Myocyte (in vitro differentiated cells): ENCODE measurements at places on chromosomes 1 and 21. TPM values are rescaled to one million over a fixed set of nuclear protein-coding genes. Genes with fewer than 3 reads are reported as not detected.
A peak's percentile ranks its signal among the peaks of the same experiment; 100 is the strongest.

DNA sequence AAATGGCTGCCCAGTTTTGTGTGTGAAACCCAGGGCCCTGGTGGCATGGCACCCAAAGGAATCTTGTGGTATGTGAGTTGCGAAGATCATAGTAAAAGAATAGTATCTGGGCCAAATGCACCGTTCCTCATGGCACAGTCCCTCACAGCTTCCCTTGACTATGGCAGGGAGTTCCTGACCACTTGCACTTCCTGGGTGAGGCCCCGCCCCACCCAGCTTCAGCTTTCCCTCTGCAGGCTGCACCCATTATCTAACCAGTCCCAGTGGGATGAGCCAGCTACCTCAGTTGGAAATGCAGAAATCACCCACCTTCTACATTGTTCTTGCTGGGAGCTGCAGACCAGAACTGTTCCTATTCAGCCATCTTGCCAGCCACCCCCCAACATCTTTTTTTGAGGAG is 63.0 kb downstream of the SLC5A9 start:
- DNase-seq = no peak

DNA sequence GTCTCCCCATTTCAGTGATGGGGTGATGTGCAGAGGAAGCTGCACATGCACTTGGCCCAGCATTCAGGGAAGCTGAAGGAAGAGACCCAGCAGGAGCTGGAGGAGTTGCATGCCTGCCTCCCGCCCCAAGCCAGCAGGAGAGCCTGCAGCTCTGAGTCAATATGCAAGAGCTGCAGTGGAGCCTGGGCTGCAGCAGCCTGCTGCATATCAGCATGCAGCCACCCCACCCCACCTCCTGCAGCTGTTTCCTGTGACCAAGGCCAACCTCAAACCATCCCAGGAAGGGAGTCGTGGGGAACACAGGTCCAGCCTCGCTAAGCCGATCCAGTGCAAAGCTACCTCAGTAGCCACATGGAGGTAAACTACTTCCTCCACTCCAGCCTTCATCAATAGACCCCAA is 18.9 kb downstream of the AGT start:
- DNase-seq = peak; percentile 53

- DNase-seq = no peak
Measured at GRCh38 chr1:39500862-39501389, 9.5 kb downstream of the BMP8A start.

GRCh38 chr1:52725903-52726264 is 369 bp upstream of the ZYG11B start:
- no peak for DNase-seq

DNA sequence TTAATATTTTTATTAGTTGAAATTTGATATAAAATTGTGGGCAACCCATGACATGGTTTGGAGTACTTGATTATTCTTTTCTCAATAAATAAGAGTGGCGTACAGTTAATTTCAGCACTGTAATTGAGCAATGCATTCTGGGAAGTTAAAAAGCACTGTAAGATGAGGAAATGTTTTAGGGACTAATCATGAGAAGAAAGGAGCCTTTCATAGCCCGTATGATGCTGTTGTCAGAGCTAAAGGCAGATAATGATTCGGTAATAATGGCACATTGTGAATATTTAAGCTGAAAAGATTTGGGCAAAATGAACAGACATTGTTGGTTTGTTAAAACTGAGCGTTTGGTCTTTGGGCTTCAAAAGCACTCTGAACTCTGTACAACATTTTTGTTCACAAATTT is 139.3 kb downstream of the NFIA start:
- DNase-seq = no peak

Gene GPR52
- 0.19 TPM in 1 of 2 replicates, not detected in the other for total RNA-seq

Gene KCNE2
- 0.47 TPM in 1 of 2 replicates, not detected in the other for total RNA-seq
